ENCODE measurements at places on chromosomes 7 and 10. TPM values are rescaled to one million over a fixed set of nuclear protein-coding genes. Genes with fewer than 3 reads are reported as not detected.

Gene WNT8B
- total RNA-seq: not detected

Gene CFAP69
- total RNA-seq: 5.5 TPM

Gene AMZ1
- total RNA-seq: 1.3 TPM

Gene BEND7
- total RNA-seq: 1.0 TPM

Gene PON1
- total RNA-seq: not detected

Gene FAM131B
- 3.9 TPM for total RNA-seq

Gene HMX2
- total RNA-seq: not detected

Gene TRIM73
- 0.44 TPM for total RNA-seq

Gene WNT2
- total RNA-seq: 1.3 TPM

Gene ADCY1
- total RNA-seq: 29.4 TPM

Gene NEBL
- 0.17 TPM for total RNA-seq

Gene PARP12
- total RNA-seq: 13.5 TPM

Gene FAM221A
- total RNA-seq: 2.8 TPM

Gene LIPJ
- total RNA-seq: not detected

Gene RSU1
- total RNA-seq: 70.1 TPM

Gene GNG11
- 18.7 TPM for total RNA-seq

Gene MEPCE
- total RNA-seq: 38.2 TPM

Gene GIGYF1
- total RNA-seq: 20.4 TPM

Gene OR2A1
- under 0.01 TPM for total RNA-seq

Gene LRRC27
- total RNA-seq: 14.7 TPM

Gene ASB4
- total RNA-seq: not detected

Gene PIK3CG
- not detected for total RNA-seq

Gene TAC1
- not detected for total RNA-seq

Gene ITGA8
- total RNA-seq: 5.8 TPM

Gene BLNK
- not detected for total RNA-seq

Gene STEAP2
- 37.7 TPM for total RNA-seq

Gene CHCHD2
- 203 TPM for total RNA-seq

Gene C10orf143
- total RNA-seq: 0.87 TPM

Gene SRRM3
- total RNA-seq: 2.8 TPM

Gene AKAP9
- total RNA-seq: 51.8 TPM

Gene LRRC61
- total RNA-seq: 3.3 TPM

Gene LIPF
- total RNA-seq: 0.29 TPM

Gene NAT16
- not detected for total RNA-seq

Gene SKIDA1
- 0.99 TPM for total RNA-seq

Gene PLA2G12B
- not detected for total RNA-seq

Gene PNLIPRP1
- not detected for total RNA-seq

Gene AKR1C4
- total RNA-seq: not detected

Gene CDH23
- 0.17 TPM for total RNA-seq

Gene ASZ1
- not detected for total RNA-seq

Gene LLCFC1
- total RNA-seq: not detected

Gene UNC5B
- total RNA-seq: 34.2 TPM

Gene TMEM72
- not detected for total RNA-seq

Gene CLRN3
- not detected for total RNA-seq

Gene LIPM
- total RNA-seq: not detected

Gene FIGNL1
- 19.2 TPM for total RNA-seq

Gene GBX1
- total RNA-seq: not detected

Gene KNDC1
- total RNA-seq: 2.3 TPM

Gene NME8
- total RNA-seq: not detected

All from smooth muscle cell of trachea (primary cell).